PC-9 (cell line): ENCODE measurements at places on chromosomes 6 and 20.

DNA sequence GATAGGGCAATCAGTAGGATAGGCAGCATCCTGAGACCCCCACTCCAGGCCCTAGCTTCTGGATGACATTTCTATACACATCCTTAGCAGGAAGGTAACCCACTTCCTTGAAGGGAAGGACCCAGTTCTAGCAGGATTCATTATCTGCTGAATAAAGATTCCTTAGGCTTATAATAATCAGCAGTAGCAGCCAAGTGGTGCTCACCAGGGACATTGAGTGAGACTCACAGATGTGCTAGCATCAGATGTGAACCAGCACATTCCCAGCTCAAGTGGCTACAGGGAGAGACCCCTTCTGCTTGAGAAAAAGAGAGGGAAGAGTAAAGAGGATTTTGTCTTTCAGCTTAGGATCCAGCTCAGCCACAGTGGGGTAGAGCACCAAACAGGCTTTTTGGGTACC lies 244.8 kb upstream of the UFL1 start:
- no peak for DNase-seq

DNA sequence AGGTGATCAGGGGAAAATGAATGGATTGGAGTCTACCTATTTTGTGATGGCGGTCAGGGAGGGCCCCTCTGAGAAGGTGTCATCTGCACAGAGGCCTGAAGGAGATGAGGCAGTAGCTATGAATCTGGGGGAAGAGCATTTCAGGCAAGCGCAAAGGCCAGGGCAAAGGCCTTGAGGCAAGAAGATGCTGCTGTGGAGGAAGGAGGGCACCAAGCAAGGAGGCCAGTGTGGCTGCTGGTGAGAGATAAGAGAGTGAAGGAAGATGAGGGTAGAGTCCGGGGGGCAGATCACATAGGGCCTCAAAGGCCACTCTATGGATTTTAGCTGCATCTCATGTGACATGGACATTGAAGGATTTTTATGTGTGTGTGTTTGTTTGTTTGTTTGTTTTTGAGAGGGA lies 20.6 kb upstream of the CSNK2A1 start:
- DNase-seq: no peak

GRCh38 chr6:93317592-93317991 lies 101.8 kb downstream of the EPHA7 start:
- no peak for DNase-seq

- DNase-seq: no peak
Observed at GRCh38 chr6:135086414-135086764, 31.8 kb upstream of the HBS1L start.

DNA sequence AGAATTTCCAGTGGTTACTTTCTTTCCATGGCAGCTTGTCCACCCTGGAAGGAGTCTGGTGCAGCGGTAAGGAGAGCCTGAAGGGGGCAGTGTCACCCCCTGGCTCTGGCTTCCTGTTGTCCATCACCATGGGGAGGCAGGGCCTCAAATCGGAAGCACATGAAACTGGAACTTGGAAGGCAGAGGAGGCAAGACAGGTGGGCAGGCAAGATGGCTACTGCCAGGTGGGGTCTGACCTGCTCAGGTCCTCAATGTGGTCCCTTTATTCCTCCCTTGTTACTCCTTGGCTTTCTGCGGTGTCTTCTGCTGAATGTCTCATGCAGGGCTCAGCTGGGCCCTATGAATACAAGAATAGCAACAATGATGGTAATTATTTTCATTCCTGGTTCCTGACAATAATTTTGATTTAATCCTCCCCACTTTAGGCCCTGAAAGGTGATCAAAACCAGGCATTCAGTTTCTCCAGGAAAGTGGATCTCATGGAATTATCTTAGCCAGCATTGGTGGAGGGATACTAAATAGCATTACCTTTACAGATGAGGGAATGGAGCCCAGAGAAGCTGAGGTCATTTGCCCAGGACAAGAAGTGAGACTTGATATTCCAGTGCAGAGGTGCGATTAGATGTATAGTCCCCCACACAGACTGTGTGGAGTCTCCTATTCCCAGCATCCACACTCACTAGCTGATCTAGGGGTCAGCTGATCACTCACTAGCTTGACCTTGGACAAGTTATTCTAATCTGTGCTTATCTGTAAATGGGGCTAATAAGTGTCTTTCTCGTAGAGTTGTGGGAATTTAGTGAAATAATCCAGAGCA lies 17.6 kb upstream of the SNAI1 start:
- DNase-seq: peak; percentile 52

DNA sequence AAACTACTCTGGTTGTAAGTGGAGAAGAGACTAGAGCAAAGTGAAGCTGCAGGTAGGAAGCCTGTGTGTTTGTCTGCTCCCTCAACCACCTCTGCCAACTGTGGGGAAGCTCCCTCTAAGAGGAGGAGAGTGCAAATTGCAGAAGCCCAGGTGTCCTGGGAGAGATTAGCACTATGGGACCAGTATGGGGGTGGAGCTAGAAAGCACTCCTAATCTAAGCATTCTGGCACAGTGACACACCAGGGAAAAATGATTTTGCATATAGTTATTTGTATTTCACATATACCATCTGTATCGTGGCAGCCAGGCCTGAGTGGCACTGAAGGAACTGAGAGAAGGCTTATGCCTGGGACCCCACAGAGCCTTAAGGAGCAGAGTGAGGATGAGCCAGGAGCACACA lies 12.8 kb downstream of the GSTA1 start:
- DNase-seq: no peak

DNA sequence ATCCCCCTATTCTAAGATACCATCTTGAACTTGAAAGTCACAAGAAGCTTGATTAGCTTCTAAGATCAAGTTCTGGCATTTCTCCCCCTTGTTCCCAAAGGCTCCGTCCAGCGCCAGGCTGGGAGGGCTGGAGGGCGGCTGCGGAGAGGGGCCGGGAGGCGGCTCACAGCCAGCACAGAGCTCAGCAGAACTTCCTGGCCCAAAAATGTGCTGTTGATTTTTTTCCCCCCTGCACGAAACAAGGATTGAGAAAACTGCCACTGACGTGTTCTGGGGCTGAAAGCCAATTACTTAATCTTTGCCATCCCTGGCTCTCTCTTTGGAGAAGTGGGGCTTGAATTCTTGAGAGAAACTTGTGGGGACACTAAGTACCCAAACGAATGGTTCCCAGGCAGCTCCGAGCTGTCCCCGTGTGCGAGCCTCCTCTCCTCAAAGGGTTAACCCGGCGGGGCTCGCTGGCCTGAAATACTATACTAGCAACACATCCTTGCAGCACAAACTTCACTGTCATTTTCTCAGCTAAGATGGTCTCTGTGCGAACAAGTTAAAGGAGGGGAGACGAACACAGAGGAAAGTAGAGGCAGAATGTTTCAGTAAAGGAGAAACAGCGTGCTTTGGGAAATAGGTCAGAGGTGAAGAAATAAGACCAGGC lies 452 bp downstream of the TRAF3IP2 start:
- no peak for DNase-seq

DNA sequence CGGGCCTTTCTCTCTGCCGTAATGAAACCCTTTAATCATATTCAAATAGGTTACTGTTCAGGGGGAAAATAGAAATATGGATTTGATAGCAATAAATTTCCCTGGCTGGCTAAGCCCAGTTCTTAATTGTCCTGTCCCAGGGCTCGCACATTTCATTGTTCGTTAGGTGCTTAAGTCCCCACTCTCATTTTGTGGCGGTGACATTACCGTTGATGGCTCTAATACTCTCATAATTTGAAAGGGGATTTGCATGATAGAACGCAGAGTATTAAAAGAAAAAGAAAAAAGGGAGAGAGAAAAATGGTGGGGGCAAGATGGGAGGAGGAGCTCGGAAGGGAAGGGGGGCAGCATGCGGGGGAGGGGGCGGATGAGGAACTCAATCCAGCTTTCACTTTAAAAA lies 79.1 kb upstream of the FOXP4 start:
- no peak for DNase-seq

DNA sequence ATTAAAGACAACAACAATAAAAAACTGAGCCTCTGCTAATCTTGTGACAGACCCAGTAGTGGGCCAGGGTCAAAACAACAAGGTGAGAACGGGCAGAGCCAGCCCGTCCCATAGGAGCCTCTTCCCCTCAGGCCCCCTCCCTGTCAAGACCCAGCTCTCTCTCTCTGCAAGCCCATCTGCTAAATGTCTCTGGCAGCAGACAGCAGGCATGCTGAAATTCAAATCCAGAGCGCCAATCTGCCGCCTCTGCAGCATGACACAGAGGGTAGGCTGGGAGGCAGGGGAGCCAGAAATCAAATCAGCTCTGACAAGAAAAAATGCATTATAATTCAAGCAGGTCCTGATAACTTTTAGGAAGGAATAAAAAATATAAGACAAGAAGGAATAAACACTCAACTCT lies 26.3 kb downstream of the METTL24 start:
- DNase-seq: no peak

GRCh38 chr20:21312813-21313474 lies 9.8 kb downstream of the XRN2 start:
- DNase-seq: no peak

GRCh38 chr20:17910828-17911294 lies 57.7 kb downstream of the SNX5 start:
- DNase-seq: no peak

- DNase-seq: no peak
Observed at GRCh38 chr6:5782783-5783547, 223.8 kb downstream of the NRN1 start.

DNA sequence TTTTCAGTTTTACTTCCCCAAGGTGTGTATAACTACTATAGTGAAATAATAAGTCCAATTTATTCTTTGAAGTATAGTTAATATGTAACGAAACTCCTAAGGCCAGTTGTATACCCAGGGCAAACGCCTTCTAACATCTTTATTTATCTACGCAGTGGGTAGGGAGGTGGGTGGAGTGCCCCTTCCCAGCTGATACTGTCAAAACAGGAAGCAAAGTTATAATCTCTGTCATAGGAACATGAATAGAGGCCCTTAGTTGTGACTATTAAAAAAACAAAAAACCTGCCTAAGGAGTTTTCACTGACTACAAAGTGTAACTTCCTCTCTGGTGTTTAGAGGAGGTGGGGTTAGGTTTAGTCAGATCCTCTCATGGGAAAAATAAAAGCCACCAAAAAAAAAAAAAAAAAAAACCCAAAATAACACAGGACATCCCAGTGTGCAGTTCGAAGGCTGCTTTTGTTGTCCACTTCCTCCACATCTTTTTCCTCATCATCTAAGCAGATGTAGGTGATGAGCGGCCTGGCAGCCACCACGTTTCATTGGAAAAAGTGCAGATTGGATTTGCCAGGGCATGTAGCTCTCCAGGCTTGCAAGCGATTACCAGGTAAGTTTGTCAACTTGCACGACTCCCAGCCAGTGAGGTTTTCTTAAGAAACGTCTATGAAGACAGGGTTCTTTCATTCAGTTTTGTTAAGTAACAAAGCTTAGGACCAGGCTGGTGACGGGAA lies 58.7 kb downstream of the UTRN start:
- DNase-seq: no peak

GRCh38 chr20:23488996-23489395 lies 1.9 kb upstream of the CST8 start:
- no peak for DNase-seq

- peak; percentile 43 for DNase-seq
Observed at GRCh38 chr6:165439928-165440554, 130.6 kb upstream of the C6orf118 start.

DNA sequence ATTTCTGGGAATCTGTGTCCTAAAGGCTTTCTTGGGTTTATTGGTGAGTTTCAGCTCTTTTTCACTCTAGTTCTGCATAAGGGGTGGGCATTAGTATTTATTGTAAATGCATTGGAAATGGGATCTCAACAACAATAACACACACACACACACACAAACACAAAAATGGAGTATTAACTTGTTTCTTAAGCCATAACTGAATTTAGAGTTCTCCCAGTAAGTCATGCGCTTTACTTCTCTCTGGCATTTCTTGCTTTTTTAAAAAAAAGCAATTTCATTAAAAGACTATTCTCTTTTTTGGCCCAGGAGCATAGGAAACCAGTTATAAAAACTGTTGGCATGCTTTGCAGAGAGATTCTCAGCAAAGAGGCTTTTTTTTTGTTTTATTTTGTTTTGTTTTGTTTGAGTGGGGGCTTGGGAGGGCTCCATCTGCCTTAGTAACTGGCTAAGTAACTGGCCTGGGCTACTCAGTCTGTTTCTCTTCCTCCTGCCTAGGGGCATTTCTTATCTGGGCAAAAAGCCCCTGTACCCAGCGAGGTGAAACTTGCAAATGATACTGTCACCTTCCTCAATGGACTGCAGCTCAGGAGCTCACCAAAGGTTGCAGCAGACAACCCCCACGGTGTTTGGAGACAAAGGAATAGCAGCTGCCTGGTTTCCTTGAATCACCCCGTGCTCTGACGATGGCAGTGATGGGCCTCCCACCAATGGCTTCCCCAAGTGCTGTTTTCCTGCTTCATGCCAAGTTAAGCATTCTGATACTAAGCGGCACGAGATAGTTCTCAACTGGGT lies 128.5 kb downstream of the BCAS1 start:
- DNase-seq: no peak

DNA sequence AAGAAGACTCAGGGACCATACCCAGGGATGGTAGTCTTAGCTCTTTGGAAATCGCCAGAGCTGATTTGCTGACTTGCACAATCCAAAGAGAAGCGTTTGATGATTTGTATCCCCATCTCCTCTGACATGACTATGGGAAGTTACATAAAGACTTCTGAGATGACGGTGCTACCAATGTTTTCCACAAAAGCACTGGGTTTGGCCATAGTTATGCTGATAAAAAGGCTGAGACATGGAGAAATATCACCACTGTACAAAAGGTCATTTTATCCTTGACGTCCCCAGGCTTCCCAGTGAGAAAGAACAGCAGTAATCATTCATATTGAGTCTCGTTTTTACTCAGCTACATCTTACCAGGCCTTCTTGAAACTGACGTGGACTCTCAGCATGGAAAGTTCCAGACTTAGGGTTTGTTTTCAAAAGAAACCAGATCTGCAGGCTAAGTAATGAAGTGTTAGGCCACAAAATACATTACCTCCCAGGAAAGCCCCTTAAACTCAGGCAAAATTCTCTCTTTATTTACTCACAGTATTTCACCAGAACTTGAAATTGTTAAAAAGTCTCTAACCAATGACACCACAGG lies 370.3 kb upstream of the JARID2 start:
- DNase-seq: no peak

- DNase-seq: peak; percentile 56
Observed at GRCh38 chr20:49384437-49385434, 97.7 kb downstream of the KCNB1 start.

DNA sequence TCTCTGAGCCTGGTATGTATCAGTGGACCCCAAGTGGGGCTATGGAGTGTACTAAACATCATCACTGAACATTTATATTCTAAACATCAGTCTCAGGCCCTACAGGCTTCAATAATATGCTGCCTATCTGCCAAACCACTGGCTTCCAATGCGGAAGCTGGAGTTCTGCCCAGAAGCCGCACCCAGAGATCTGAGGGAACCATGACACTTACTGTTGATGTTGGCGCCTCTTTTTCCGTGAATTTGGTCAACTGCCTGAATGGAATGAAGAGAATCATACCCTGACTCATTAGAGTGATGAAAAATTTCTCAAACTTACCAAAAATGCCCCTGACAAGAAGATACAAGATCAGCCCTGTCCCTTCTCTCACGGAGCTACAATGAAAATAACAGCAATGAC lies 66.2 kb downstream of the SLC22A23 start:
- peak; percentile 82 for DNase-seq
